ENCODE measurements at places on chromosomes 13 and 19.

- ATAC-seq: no peak
These were observed 4.3 kb upstream of the ZNF497 start for GRCh38 chr19:58366585-58367430.

DNA sequence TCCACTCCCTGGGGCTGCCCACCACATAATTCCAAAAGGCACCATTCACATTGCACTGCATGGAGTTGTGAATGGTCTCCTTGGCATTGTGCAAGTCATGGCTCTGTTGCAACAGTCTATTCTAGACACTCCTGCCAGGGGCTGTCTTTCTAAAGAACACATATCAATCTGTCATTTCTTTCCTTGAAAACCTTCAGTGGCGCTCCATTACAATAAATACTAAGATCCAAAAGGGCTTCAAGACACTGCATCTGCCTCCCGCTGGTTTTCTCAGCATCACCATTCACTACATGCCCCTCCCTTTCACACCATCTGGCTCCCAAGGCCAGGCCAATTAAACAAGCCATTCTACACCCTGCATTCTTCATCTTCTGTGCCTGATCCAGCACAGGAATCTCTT lies 32.2 kb upstream of the TM9SF2 start:
- ATAC-seq: no peak

DNA sequence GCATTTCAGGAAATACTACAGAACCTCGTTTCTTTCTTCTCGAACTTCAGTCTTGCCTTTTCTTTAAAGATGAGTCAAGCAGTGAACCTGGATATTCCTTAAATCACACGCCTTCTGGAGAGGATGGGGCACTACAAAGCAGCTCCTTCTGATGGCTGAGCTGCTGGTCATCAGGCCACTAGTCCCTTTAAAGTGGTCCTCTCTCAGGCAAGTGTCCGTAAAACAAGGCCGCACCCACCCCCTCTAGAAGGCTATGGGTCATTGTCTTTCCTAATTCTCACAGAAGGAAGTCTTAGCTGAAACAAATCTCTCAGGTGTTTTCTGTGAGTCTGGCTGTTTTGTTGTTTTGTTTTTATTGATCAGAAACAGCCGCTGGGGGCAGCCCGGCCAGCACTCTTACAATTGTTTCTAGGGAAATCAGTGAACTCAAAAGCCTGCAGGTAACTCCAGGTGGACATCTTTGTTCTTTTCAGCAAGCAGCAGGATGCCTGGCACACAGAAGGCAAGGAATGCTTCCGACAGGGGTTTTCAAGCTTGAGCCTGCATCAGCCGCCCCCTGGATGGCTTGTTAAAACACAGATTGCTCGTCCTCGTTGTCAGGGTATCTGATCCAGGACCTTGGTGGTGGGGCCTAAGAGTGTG lies 45.4 kb downstream of the MBNL2 start:
- ATAC-seq: no peak

- ATAC-seq: no peak
These were observed 75.9 kb downstream of the TNFSF11 start for GRCh38 chr13:42649831-42650230.

- no peak for ATAC-seq
These were observed 36.0 kb downstream of the INSR start for GRCh38 chr19:7258041-7258839.

DNA sequence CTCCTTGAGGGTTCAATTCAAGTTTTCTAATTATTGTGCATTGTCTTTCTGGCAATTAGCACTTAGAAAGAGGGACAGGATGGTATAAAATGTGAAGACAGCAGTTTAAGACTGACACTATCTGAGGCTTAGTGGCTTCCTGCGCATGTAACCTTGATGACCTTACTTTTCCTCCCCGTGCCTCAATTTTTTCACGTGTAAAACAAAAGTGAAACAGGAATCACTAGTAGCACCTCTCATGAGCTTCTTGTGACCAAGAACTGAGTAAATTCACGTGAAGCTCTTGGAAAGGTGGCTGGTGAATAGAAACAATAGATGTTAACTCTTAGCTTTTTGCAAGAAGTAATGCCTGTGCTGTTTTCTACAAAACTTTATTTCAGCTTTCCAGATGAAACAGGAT lies 233.9 kb downstream of the LMO7 start:
- peak; percentile 5 for ATAC-seq

DNA sequence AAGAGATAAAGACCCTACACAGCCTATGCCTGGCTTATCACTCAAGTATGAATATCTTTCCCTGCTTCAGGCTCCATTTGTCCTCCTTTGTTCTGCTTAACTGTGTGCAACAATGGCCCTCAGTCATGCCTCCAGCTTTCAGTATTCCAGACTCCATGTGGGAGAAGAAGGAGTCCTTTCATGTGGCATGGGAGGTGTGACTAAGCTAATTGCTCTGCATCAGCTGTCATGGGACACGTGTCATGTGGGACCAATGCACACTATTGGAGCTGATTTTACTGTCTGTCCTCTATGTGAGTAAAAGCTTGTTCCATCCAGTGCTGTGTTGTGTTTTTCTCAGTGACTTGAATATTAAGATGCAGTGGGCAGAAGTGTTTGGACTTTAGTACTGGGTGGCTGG lies 1198.3 kb downstream of the OLFM4 start:
- ATAC-seq: no peak

GRCh38 chr19:56699552-56699951 lies 28.0 kb upstream of the ZNF835 start:
- no peak for ATAC-seq

DNA sequence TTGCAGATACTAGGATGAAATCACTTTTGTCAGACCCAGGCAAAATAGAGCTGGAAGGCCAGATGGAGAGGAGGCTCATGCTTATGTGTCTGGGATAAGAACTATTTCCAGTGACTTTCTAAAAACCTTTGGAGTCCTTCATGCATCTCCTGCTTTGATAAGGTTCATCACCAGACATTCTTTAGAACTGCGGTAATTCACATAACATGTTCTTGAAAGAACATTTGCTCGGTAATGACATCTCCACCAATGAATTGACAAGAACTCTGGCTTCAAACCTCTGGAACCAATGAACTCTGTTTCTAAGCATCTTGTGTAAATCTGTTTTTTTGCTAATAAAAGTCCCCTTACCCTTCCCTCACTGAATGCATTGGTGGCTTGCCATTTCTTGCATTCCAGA lies 112.0 kb upstream of the KL start:
- no peak for ATAC-seq

DNA sequence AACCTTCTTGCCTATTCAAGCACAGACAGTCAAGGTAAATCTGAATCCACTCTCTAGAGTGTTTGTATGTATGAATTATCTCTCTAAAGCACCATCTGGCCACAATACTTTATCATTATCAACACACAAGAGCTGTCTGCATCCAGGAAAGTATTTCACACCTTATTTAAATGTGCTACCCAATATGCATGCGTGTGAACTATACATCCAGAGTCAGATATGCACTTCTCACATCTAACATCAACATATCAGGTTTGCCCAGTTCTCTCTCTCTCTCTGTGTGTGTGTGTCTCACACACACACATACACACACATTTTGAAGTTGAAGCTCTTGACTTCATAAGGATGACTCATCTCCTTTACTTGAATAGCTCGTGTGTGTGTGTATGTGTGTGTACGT lies 697.5 kb upstream of the PCDH20 start:
- no peak for ATAC-seq

- no peak for ATAC-seq
These were observed 11.5 kb downstream of the THOP1 start for GRCh38 chr19:2796659-2797266.

GRCh38 chr13:75818179-75818967 lies 182.2 kb downstream of the LMO7 start:
- ATAC-seq: no peak

DNA sequence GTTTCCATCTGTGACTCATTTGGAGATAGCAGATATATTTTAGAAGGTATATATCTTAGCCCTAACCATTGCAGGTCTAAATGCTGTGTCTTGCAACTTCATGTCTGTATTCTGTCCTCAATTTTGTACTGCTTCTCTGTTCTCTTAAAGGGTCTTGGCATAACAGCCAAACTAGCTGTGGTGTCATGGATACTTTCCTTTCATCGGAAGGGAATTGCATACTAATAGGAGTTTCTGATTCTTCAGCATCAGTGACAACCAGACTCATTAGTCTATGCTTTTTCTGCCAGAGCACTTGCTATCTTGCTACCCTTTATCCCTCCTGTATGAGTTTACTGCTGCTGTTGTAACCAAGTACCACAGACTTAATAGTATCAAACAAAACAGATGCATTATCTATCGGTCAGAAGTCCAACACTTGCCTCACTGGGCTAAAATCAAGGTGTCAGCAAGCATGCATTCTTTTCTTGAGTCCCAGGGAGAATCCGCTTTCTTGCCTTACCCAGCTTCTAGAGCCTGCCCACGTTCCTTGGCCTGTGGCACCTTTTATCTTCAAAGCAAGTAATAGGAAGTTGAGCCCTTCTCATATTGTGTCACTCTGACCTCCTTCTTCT lies 253.1 kb downstream of the HS6ST3 start:
- no peak for ATAC-seq

- peak; percentile 90 for ATAC-seq
These were observed 3.4 kb upstream of the PRAM1 start for GRCh38 chr19:8505680-8506401.

GRCh38 chr13:67221630-67222226 lies 8.4 kb downstream of the PCDH9 start:
- ATAC-seq: no peak

DNA sequence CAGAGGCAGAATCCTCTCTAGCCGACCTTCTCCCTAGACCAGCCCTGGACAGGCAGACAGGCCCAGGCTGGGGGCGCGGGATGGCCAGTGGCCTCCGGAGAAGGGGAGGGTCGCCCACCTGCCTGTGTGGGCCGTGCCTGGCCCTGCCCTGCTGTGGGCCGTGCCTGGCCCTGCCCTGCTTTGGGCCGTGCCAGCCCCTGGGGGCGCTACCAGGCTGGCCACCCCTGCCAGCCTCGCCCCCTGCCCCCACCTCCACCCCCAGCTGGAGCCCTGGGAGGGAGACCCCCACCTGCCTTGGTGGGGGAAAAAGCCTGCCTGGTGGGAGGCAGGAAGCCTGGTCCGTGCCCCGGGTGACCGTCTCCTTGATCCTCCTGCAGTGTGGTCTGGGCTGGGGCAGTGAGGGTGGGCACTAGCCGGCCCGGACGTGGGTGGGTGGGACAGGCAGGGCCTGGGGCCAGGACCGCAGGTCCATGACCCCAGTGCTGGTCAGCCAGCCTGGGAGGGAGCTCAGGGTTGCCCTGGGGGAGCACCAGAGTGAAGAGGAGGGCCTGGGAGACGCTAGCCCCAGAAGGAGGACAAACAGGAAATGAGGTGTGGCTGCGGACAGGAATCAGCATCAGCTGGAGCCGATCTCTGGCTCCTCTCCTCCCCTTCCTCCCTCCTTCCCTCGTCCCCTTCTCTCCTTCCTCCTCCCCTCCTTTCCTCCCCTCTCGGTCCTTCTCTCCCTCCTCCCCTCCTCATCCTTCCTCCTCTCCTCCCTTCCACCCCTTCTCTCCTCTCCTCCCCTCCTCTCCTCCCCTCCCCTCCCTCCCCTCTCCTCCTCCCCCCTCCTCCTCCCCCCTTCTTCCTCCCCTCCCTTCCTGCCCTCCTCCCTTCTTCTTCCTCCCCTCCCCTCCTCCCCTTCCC lies 5.1 kb upstream of the MKNK2 start:
- peak; percentile 12 for ATAC-seq

DNA sequence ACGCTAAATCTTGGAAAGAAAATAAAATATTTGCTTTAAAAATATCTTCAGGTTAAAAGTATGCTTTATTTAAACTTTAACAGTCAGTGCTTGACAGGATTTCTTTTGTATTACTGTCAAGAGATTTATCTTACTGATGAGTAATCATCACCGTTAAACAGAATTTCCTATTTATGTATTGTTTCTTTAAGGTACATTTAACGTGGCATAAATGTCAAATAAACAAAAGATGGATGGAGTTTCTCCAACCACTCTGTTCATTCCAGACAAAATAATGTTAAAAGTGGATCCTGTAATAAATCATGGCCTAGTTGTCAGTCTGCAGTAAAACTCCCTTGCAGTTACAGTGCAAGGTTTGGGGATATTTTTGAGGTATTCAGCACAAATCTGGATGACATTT lies 298.3 kb downstream of the DIAPH3 start:
- ATAC-seq: no peak

DNA sequence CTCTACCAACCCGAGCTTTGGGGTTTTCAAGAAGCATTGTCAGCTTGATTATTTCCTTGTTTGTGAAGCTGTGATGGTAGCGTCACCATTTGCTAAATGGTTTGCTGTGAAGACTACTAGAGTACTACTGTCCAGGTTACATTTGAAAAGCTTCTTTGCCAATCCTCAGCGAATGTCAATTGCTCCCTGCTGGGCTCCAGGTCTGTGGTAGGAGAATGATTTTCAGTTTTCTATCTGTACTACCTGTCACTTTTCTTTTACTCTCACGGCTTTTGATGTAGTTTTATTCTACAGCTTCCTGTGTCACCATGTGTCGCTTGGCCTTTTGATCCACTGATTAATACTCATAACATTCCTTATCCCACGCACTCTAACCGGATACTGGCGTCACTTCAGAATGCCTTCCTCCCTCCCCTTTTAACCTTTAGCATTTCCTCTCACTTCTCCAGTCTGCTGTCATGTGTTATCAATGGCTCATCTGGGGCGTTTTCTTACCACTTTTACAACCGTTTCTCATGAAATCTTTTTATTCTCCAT lies 7.5 kb upstream of the GPR183 start:
- ATAC-seq: no peak
